ENCODE measurements at places on chromosomes 16 and 17.

DNA sequence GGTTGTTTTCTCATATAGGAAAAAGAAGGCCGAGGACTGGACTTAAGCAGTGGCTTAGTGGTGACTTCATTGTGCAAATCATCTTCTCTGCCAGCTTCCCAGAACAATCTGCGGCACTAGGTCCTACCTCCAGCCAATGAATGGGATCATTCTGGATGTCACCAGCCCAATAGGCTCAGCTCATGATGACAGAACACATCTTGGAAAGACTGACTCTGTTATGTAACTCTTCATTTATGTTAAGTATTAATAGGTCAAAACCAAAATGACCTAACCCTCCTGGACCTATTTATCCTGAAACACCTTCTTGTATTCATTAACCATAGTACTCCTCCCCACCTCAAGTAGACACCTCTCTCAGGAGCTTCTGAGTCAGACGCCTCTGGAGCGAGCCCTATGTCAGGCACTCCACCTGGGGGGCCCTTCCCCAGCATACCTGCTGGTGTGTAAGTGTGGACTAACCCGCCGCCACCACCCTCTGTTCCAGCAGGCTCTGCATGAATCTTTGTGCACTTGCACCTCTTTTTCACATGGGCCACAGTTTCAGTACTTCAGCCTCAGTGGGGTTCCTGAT is 7.2 kb downstream of the ARL2BP start:
- DNase-seq: no peak

DNA sequence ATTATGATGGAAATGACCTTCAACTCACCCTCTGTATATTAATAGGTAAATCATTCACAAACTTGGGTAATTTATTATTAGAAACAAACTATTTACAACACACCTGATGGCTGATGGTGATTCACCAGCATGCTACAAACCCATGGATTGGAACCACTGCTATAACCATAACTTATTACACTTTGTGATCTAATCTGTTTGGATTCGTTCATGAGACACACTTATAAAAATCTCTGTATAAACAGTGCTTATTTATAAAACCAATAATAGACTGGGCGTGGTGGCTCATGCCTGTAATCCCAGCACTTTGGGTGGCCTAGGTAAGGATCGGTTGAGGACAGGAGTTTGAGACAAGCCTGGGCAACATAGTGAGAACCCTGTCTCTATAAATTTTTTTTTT is 16.0 kb downstream of the SMIM36 start:
- no peak for DNase-seq

GRCh38 chr16:81650982-81651562 is 128.0 kb upstream of the PLCG2 start:
- no peak for DNase-seq

DNA sequence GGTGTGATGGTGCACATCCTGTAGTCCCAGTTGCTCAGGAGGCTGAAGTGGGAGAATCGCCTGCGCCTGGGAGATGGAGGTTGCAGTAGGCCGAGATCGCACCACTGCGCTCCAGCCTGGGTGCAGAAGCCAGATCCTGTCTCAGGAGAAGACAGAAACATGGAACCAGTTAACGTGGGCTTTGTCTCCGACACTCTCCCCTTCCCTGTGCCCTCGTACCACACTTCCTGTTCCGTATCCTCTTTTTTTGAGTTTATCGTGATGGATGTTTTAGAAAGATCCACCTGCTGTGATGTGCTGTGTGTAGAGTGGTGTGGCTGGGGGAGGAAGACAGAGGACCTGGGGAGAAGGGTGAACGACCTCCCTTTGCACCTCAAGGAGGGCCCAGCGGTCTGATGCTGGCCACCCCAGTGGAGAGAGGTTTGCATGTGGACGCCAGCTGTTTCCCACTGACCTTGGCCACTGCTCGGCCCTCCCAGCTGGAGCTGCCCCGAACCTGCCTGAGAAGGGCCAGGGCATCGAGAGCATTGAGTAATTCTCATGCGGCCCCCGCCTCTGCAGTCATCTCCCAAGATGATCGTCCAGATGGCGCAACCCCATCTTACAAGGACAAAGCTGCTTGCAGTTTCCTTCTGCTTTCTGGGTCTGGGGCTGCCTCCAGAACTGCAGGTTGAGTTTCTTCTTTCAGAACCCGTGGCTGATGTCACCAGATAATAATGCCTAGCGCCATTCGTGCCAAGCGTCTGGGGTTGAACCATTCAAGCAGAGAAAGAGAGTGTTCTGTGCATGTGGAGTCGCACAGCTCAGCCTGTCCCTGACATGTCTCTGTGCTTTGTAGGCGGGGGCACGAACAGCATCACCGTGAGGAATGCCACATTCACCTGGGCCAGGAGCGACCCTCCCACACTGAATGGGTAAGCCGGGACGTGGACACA is 126.3 kb downstream of the ABCC1 start:
- peak; percentile 50 for DNase-seq

DNA sequence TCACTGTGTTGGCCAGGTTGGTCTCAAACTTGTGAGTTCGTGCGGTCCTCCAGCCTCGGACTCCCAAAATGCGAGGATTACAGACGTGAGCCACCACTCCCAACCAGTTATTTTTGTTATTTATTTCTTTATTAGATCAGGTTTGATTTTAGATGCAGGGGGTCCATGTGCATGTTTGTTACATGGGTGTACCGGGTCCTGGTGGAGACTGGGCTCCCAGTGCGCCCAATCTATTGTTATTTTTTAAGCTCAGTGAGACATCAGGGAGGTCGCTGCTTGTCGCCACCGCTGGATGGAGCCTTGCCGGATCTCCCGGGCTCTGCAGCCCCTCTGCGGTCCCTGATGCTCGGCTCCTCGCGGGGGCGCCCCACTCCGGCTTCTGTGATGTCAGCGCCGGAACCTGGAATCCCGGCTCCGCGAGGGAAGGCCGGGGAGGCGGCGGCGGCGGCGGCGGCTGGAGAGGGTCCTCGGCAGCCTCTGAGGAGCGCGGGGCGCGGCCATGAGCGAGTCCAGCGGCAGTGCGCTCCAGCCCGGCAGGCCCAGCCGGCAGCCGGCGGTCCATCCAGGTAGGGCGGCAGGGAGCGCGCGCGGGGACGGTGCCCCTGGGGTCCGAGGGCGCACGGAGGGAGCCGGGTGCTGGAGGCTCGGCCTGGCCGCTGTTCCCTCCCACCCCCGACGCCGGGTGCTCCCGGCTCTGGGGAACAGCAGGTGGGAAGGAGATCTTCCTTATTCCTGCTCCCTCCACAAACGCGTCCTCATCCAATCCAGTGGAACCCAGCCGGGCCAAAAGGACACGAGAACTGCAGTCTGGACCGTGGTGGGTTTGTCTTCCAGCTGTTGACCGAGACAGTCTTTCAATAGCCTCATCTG is at the start of gene TMC7:
TMC7 (plus strand) TSS at position 370 of the 870 bp plus-strand sequence; CDS start at position 500, 130 bp downstream.
- peak; percentile 40 for DNase-seq

DNA sequence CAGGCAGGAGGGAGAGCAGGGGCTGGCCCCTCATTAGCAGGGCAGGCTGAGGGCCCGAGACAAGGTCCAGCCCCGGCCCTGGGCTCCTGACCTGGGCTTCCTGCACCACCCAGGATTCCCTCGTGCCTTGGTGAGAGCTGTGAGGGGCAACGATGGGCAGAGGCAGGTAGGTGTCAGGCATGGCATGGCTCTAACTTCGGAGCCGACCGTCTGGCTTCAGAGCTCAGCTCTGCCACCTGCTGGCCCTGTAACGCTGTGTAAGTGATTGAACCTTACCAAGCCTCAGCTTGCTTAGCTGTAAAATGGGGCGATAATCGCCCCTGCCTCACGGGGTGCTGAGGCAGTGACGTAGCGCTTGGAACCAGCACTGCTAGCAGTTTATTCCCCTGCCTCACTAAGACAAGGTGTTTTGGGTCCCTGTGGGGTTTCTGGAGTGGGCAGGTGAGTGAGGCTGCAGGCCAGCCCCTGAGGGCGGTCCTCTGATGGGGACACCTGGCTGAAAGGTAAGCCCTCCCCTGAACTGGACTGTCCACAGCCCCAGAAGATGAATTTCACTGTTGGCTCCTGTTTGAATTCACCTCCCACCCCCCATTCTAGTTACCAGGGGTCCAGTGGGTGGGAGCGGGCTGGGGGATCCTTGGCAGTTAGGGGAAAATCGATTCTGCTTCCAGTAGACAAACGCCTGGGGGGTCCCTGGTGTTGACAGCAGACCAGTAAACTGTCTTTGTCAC is 184.8 kb upstream of the GSE1 start:
- DNase-seq: peak; percentile 13

DNA sequence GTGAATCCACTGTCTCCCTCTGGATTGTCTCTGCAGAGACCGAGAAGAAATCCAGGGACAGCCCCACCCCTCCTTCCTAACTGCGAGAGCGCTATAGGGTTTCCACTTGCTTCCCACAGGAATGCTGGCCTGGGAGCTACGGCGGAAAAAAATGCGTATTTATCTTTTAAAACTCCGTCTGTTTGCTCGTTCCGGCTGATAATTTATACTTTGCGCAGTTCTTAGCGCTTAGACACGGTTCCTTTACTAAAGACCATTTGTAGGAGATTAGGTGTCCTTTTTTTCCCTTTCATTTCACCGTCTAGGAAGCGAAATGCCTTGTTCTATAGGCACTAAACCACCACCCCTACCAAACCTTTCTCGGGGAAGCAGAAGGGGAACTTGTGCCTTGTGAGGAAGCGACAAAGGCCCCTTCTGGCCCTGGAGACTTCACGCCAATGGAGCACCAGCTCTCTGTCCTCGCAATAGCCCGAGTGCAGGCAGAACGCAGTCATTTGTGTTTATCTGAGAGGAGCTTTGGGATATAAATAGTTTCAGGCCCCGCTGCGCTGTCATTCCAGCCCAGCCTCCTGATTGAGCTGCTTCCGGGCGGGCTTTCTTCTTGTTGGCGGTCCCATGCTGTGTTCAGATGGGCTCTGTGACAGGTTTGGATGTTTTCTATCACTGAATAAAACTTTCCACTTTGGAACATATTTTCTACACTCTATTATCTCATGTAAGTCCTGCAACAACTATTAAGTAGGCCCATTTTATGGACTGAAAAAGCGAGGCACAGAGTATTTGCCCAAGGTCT is 791 bp upstream of the SUPT4H1 start:
- DNase-seq: no peak

GRCh38 chr16:59113004-59113670 is 379.0 kb upstream of the GOT2 start:
- DNase-seq: no peak

DNA sequence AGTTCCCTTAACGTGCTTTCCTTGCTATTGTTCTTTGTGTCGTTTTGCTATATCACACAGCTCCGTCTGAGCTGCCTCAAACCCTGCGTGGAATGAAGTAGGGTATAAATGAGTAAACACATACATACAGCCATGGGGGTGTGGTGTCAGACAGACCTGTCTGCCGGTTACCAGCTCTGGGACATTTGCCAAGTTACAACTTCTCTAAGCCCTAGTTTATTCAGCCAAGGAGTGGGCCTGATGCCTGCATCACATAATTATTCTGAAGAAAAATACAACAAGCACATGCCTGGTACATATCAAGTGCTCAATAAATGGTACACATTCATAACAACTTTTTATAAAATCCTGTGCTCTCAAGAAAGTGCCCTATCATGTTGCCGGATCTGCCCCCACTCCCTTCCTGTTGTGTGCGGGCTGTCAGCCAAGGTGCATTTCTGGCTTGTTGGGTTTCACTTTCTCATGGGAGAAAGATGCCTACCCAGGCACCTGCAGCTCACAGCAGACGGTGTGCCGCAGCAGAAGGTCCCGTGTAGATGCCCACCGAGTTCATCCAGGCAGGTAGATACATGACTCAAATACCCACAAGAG is 30.5 kb downstream of the SMPD3 start:
- DNase-seq: no peak

GRCh38 chr16:16059895-16060590 is 110.6 kb downstream of the ABCC1 start:
- DNase-seq: no peak

- DNase-seq: no peak
These were observed 2.0 kb downstream of the CAMKK1 start for GRCh38 chr17:3890878-3891219.

- DNase-seq: no peak
These were observed 9.5 kb upstream of the UNK start for GRCh38 chr17:75774991-75775668.

DNA sequence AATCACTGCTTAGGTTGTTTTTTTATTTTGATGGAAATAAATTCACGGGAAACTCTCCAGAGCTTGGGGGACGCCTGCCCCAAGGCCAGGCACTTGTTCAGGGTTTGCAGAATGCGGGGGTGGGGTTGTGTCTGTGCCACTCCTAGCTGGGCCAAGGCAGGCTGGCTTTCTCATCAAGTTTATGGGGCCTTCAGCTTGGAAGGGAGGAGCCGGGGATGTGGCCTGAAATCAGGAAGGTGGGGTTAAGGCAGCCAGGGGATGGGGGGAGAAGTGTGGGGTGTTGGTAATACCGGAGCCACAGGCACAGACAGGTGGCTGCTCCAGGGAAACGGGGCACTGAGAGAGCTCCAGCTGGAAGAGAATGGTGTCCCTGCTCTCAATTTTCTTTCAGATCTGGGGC is 1.7 kb upstream of the CHAD start:
- no peak for DNase-seq

DNA sequence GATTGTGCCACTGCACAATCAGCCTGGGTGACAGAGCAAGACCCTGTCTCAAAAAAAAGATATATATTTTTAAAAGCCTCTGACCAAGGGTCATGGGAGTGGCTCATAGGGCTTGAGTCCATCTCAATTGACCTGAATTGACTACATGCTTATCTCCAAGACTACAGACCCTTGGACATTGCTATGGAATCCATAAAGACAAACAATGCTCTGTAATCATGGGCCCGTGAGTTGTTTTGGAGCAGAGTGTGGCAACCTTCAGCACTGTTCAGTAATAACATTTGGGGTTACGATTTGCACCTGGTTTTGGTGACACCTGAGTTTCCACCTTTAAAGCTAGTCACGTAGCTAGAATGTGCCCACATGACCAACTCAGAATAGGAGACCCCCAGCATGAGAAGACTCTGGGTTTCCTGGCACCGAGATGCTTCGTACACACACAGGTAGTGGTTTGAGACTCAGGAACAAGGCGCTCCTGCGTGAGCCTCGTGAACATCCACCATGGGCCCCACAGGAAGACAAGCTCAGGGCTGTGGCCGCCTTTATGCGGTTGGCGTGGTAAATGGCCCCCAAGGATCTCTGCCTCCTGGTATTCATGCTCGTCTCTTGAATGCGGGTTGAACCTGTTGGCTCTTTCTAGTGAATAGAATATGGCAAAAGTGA is 66.6 kb upstream of the RPH3AL start:
- DNase-seq: no peak

DNA sequence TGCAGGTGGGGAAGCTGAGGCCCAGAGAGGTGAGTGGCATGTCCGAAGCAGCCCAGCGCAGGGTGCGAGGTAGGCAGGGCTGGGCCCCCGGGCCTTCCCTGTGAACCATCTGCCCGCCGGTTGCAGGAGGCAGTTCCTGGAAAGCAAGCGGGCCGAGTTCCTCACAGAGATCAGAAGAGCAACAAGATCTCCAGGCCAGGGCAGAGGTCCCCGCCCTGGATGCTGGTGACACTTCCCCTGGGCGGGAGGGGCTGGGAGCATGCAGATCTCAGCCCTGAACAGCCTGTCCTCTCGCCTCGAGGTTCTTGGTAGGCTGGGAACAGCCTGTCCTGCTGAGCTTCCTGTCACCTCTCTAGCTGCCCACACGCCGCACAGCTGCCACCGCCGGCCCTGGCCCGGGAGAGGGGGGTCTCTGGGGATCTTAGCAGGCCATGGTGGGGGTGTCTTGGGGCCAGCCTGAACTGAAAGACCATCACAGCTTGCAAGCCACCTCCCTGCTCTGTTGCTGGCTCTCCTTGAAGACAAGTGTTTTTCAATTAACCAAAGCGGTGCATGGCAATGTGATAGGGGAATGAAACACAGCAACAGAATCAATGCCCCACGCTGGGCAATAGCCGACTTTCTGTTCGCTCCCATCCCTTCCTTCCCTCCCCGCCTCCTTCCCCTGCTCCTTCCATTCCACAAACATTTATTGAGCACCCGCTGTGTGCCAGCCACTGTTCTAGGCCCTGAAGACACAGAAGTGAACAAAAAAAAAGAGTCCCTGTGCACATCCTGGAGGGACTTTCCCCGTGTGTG is 31.7 kb downstream of the SOCS1 start:
- peak; percentile 82 for DNase-seq

Measured in Kasumi-1 (cell line).